ENCODE measurements at places on chromosomes 3 and 15.

- no peak for DNase-seq
These were observed 5.1 kb downstream of the DPH6 start for GRCh38 chr15:35540885-35541284.

- DNase-seq = no peak
These were observed 327.7 kb upstream of the NAALADL2 start for GRCh38 chr3:174531262-174531982.

- DNase-seq = no peak
These were observed 521.5 kb downstream of the PDCD6IP start for GRCh38 chr3:34319881-34320280.

DNA sequence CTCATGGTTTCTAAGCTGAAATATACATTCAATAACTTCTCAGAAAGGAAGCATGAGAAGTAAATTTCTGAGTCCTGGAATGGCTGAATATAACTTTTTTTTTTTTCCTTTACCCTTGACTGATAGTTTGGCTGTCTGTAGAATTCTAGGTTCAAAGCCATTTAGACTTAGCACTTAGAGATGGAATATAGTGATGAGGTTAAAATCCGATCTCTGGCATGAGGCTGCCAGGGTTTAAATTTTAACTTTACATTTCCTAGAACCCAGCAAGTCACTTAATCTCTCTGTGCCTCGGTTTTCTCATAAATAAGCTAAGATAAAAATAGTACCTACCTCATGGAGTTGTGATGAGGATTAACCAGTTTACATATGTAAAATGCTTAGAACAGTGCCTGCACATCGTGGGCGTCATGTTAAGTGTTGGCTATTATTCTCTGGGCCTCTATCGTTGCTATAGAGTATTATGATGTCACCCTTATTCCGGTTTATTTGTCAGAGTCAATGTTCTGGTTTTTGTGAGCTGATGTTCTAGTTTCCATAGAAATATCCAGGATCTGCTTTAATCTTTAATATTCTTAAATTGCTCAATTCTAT, 199.8 kb upstream of the TLE3 start:
- DNase-seq = no peak

DNA sequence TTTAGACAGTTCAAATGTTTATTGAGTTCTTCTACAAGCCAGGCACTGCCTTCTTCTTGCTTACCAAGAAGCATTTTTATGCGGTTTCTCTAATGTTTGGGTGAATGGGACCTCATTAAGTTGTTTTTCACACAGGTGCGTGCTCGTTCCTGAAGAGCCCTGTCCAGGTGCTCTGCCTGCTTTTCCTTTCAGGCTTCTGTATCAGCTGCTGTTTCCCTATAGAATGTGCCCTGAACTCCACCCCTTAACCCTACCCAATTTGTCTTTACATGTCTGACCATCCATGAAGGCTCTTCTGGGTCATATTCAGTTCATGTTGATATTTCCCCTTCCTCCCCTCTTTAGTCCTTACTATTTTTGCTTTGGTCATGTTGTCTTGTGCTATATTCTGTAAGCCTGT, 22.4 kb upstream of the GOLGA6L10 start:
- no peak for DNase-seq

DNA sequence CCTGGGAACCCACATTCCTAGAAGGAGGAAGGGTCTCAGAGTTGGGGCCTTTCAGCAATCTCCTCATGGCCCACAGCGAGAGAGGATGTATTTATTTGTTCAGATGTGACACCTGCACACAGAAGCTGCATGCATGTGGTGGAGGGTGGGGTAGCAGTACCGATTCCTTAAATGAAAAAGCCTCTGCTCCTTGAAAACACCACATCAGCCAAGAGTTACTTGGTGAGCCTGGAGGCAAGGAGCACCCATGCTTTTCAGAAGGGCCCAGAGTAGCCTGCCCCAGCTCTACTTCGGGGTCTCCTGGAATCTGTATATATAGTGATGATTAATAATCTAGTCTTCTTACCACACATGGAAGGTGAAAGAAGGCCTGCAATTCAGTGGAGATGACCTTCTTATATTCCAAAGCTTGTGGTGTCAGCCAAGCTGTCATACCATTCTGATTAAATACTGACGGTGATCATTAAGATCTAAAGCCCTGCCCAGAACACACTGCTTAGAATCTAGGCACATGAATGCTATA, 33.5 kb downstream of the SEMA6D start:
- DNase-seq = no peak

- no peak for DNase-seq
These were observed 363.4 kb downstream of the LRTM1 start for GRCh38 chr3:54564374-54564925.

DNA sequence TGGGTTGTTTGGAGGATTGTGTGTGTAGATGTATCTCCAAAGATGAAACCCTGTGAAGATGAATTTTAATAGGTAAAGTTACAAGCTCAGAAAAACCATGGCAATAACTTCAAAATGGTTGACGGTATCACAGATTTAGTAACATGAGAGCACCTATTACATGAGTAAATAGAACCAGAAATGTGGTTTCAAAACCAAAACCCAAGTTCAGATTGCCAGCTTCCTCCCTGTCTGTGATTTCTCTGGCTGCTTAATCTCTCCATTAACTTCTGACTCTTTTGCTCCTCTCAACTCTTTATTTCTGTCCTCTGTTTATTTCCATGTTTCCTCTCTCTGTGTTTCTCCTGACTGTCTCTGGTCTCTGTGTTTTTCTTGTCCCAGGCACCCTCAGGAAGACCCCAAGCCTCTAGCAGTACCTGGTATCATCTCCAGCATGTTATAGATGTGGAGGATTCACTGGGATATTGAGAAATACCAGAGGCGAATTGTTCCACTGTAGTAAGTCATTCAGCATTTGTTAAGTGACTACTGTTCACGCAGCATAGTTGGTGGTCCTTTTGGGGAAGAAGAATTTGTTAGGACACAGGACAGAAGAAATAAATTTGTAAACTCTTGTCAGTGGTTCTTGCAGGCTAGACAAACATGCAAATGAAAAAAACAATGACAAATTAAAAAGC, 138.8 kb downstream of the BBX start:
- DNase-seq = no peak

- DNase-seq = peak; percentile 52
These were observed 3.9 kb upstream of the VILL start for GRCh38 chr3:37986479-37987314.

DNA sequence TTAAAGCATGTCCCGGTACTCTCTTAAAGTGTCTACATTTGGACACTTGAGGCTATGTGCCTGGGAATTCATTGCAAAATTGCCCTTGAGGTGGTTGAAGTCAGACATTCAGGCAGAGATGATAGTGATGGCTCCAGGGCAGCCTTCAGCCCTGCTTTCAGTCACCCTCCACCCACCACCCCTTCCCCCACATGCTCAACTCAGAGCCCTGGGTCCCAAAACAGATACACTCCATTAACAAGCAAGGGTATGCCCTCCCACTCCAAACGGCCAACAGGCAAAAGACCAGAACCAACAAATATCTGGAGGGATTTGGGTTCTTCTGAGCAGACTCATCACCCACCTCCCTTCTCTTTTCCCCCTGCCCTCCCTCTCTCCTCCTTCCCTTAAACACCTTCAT, 29.9 kb upstream of the VIPR1 start:
- DNase-seq = no peak

GRCh38 chr3:126469479-126469878, 6.2 kb downstream of the ZXDC start:
- peak; percentile 26 for DNase-seq

GRCh38 chr3:63050548-63051177, 175.4 kb upstream of the CADPS start:
- no peak for DNase-seq

DNA sequence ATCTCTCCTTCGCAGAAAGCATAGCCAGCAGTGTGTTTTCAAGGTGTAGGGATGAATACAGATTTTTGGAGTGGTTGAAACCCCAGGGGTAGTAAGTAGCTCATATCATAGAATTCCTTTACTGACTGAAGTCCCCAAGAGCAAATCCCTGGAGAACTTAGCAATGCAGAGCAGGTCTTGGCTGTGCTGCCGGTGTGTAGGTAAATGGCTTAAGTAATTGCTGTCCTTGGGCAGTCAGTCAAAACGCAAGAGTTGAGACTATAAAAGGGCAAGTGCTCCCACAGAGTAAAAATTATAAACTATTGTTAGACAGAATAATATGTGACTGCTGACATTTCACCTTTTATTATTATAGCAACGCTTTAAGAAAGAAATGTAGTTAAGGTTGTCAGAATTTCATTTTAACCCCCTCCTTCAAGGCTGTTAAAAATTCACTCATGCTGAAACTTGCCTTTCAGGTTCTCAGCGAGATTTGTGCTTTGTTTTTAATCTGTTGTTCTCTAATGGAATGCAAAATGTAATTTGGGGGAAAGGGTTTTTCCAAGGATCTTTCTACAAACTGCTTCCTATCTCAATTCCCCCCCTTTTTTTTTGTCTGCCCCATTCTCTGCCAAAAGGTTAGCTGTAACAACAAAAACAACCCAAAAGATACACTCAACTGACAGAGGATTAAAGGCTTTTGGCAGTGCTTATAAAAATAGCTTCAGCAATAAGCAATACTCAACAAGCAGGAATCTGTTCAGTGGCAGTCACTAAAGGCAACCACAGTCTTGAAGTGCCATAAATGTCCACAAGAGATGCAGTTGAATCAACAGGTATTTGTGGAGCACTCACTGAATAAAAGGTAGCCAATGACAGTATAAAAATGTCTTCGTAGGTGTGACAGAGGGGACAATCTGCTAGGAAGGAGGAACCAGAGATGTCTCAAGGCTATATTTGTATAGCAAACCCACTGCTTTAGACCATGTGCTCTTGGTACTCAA, 105.3 kb downstream of the THRB start:
- DNase-seq = no peak

DNA sequence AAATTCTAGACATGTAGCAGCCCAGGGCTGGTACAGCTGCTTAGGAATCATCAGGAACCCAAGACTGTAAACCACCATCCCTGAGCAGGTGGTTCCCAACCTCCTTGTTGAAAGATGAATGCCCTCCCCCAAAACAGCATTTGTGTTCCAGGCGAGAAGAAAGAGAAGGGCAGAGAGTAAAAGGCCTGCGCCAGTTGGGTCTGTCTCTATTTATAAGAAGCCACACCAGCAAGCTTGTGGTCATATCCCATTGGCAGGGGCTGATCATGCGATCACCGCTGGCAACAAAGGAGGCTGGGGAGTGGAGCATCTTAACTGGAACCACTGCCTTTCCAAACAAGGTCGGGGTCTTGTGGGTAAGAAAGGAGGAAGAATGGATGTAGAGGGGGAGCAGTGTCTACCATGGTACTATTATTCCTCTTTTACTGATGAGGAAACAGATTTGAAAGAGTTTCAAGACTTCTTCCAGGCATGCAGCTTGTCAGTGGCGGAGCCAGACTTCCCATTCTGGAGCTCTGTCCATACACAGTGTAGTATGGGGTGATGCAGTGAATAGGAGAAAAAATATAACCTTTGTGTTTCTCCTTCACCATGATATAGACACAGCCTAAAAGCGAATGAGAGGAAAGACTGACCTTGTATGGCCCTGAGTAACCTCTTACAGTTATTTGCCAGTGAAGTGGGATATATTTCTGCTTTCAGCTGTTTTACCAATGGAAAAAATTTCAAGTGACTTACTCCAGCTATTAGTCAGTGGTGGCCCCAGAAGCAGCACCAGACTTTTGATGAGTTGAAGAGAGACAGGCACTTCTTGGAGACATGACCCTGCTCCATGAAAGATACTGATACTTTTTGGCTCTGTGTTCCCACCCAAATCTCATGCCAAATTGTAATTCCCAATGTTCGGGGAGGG, 222.6 kb downstream of the ABHD5 start:
- DNase-seq = no peak

GRCh38 chr3:14539742-14540491, at the start of gene GRIP2:
TSS of gene GRIP2 (minus strand) at chr3:14540342. CDS start at chr3:14540308, 34 bp downstream.
- no peak for DNase-seq

DNA sequence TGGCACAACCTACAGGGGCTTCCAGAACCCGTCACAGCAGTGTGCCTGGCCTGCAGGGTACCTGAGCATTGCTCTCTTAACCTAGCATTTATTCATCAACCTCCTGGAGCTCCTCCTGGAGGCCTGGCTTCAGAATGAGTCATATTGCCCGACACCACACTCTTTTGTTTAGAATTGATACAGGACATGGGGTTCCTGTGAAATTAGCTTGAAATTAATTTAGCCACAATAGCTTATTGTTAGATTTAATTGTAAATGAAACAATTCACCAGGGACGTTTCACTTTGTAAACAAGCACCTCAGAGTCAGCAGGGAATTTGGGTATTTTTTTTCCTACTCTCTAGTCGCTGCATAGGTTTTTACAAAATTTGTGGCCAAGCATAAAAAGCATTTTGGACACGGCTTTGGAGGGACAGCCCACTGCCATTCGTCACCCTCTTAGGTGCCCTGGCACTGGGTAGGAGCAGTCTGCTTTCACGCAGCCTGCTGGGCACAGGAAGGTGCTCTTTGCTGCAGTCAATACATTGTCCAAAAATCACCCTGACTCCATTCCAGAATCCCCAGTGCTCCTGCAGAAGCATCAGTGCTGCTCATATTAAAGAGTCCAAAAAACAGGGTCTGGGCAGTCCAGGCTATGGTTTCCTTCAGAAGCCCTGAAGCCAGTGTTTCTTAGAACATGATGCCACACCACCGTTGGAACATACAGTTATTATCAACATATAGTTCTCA, 60.8 kb upstream of the MEF2A start:
- no peak for DNase-seq

- DNase-seq = no peak
These were observed 83.0 kb downstream of the NPTN start for GRCh38 chr15:73550190-73550589.

GRCh38 chr3:135199137-135199536, 404.1 kb downstream of the EPHB1 start:
- no peak for DNase-seq

DNA sequence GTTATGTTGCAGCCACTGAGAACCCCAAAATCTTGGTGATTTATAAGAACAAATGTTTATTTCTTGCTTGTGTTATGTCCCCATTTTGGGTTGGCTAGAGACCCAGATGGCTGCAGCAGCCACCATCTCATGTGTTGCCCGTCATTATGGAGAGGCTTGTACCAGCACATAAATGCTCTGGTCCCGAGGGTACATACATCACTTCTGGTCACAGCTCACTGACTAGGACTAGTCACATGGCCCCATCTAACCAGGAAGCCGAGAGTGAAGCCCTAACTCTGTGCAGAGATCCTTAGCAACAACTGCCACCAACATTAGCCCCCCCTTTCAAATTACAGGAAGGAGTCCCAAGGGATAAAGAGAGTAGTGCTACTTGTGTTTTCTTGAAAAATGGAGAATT, 25.5 kb upstream of the HACD2 start:
- no peak for DNase-seq
